ENCODE measurements at places on chromosomes 11 and 22.
A peak's percentile ranks its signal among the peaks of the same experiment; 100 is the strongest.

DNA sequence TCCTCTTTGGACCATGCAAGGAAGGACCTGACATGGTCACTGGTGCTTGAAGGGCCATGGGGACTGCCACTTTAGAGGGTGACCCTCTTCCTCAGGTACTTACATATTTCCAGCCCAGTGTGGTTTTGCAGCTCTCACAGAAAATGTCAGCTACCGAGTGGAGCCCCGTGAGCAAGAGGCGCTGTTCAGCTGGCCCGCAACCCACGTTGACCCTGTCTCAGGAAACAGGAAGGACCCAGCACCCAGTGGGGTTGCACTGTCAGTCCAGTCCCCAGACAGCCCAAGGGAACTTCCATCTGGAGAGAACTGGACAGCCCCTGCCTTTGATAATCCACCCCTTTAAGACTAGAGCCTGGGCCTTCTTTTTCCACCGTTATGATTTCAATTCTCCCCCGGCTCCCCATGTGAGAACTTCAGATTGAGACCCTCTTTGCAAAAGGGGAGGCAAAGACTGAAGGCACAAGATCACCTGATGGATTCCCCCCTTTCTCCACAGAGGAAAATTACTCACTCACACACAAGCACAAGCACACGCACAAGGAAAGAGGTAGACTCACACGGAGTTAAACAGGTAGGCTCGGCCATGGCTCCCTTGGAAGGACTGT is 3.4 kb downstream of the YPEL4 start:
- no peak for DNase-seq

GRCh38 chr11:110186456-110186855 is 93.3 kb downstream of the ZC3H12C start:
- DNase-seq = no peak

DNA sequence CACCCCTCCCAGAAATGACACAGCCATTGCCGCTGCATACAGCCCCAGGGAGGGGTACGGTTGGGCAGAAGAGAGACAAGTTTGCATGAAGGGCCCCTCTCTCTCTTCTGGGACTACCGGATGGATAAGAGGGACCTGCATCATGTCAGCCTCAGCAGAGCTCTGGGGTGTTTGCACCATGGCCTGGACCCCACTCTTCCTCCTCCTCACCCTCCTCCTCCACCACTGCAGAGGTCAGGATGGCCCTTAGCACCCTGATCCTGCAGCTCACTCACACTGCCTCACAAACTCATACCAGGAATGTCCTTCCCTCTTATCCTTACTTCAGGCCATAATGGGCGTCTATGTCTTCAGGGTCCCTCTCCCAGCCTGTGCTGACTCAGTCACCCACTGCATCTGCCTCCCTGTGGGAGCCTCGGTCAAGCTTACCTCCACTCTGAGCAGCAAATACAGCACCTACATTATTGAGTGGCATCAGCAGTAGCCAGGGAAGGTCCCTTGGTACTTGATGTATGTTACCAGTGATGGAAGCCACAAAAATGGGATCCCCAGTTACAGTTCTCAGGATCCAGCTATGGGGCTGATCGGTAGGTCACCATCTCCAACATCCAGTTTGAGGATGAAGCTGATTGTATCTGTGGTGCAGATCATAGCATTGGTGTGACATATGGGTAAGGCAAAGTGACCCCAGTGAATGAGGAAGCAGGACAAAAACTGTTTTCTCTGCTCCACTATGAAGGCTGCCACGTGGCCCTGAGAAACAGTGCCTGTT is 62.2 kb upstream of the VPREB1 start:
- DNase-seq = no peak

- DNase-seq = no peak
Observed at GRCh38 chr11:35463331-35463751, 44.0 kb upstream of the SLC1A2 start.

GRCh38 chr11:43810929-43811596 is 69.6 kb upstream of the ALKBH3 start:
- DNase-seq = no peak

GRCh38 chr11:97794876-97795275 is 1225.9 kb upstream of the CNTN5 start:
- no peak for DNase-seq

- no peak for DNase-seq
Observed at GRCh38 chr22:35085621-35086020, 19.7 kb downstream of the ISX start.

DNA sequence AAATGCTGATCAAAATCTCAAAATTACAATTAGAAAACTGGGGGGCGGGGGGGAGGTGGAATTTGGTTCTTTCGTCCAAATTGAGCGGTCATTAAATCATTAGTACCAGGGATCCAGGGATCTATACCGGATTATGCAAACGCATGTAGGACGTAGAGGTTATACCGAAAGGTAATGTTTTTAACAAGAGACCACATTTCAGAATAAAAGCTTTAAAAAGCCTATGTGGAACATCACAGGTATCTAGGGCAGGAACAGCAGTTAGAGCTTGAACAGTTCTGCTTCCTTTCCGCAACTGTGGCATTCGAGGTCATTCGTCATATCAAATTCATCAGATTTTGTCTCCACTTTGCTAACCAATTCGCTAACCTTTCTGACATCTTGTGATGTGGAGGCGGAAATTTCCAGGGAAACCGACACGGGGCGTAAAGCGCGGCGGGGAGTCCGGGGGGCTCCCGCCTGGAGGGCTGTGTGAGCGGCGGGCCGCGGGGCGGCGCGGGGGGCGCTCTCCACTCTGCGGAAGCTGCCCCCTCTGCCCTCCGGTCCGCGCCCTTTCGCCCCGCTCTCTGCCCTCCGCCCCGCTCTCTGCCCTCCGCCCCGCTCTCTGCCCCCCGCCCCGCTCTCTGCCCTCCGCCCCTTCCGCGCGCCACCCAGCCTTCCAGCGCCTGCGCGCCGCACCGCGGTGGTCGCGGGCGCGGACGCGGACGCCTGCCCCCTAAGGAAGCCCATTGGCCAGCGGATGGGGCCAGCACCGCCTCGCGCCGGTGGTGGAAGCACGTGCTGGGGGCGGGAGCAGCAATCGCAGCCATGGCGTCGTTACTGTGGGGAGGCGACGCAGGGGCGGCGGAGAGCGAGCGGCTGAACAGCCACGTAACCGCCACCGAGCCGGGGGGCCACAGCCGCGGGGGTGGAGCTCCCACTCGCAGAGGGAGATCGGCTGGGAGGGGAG is at the start of gene DDX25:
Gene DDX25 (plus strand): TSS at position 798 of the 949 bp plus-strand sequence. CDS start 10 bp downstream, at position 808.
- peak; percentile 84 for DNase-seq

DNA sequence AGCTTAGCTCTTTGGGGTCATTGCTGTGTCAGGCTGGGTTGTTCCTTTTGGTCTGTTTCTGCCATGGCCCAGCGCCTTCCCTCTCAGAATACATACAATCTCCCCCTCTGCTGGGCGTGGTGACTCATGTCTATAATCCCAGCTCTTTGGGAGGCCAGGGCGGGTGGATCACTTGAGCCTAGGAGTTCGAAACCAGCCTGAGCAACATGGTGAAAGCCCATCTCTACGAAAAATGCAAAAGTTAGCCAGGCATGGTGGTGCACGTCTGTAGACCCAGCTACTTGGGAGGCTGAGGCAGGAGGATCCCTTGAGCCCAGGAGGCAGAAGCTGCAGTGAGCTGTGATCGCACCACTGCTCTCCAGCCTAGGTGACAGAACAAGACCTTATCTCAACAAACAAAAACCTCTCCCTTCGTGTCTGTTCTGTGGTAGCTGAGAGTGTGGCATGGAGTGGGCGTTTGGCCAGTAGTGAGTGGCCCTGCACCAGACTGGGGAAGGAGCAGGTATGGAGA is 46.7 kb upstream of the RAB1B start:
- no peak for DNase-seq

GRCh38 chr11:26420331-26420730 is 88.4 kb downstream of the ANO3 start:
- DNase-seq = no peak

DNA sequence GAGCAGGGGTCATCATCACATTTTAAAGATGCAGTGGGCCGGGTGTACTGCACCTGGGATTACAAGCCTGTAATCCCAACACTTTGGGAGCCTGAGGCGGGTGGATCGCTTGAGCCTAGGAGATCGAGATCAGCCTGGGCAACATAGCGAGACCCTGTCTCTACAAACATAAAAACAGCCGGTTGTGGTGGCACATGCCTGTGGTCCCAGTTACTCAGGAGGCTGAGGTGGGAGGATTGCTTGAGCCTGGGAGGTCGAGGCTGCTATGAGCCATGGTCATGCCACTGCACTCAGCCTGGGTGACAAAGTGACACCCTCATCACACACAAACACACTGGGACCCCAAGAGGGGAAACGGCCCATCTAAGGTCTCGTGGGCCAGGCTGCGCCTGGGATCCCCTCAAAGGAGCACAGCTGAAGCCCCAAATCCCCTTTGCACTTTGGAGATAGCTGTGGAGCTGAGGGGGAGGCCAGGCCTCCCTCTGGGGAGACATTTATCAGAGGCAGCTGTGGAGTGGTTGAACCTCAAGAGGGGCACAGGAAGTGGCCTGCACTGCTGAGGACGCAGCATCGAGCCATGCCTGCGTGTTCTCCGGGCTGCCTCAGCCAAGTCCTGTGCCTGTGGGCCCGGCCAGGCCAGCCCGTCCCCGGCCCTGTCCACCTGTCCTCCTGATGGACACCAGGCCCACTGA is 27.5 kb downstream of the OSBPL5 start:
- no peak for DNase-seq

GRCh38 chr11:121318848-121319834 is 26.6 kb downstream of the SC5D start:
- DNase-seq = no peak

- DNase-seq = no peak
Observed at GRCh38 chr11:86955361-86956120, at the start of gene FZD4. FZD4 (minus strand) TSS chr11:86955395; CDS start chr11:86955085, 310 bp downstream.

- DNase-seq = no peak
Observed at GRCh38 chr11:93728792-93729128, 12.5 kb downstream of the TAF1D start.

DNA sequence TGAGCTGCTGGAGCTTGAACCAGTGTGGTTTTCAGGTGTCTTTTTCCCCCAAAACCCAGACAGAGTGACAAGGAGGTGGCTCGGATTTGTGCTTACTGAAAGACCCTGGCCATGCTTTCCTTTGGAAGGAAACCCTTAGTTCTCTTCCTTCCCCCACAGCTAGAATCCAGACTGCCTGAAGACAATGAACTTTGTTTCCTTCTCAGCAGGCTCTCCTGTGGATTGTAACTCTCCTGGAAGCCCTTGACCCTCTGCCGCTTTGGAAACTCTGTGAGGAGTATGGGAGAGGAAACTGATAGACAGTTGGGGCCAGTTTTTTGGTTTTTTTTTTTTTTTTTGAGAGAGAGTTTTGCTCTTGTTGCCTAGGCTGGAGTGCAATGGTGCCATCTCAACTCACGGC is 62.1 kb upstream of the SESN3 start:
- DNase-seq = no peak

DNA sequence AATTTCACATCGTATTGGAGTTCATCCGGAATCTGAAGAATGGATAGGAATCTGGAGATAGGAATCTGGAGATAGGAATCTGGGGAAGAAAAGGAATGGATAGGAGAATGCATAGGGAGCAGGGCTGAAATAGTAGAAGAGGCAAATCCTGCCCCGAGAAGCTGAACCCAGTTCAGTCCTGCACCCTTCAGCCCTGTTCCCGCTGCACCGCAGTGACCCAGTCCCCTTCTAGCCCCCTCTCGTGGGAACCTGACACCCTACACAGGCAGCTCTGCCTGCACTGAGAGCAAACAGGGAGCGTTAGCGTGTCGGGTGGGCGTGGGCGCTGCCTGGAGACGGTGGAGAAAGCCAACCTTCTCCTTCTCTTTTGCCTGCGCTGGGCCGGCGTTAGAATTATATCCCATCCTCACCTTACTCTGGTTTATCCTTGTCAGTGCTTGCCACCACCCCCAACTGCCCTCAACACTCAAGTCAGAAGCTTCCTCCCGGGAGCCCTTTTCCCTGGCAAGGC is 1.0 kb upstream of the CCKBR start:
- DNase-seq = no peak

GRCh38 chr11:96015906-96016565 is 92.1 kb upstream of the MTMR2 start:
- DNase-seq = no peak

GRCh38 chr11:95145430-95146060 is 55.9 kb downstream of the ENDOD1 start:
- no peak for DNase-seq

DNA sequence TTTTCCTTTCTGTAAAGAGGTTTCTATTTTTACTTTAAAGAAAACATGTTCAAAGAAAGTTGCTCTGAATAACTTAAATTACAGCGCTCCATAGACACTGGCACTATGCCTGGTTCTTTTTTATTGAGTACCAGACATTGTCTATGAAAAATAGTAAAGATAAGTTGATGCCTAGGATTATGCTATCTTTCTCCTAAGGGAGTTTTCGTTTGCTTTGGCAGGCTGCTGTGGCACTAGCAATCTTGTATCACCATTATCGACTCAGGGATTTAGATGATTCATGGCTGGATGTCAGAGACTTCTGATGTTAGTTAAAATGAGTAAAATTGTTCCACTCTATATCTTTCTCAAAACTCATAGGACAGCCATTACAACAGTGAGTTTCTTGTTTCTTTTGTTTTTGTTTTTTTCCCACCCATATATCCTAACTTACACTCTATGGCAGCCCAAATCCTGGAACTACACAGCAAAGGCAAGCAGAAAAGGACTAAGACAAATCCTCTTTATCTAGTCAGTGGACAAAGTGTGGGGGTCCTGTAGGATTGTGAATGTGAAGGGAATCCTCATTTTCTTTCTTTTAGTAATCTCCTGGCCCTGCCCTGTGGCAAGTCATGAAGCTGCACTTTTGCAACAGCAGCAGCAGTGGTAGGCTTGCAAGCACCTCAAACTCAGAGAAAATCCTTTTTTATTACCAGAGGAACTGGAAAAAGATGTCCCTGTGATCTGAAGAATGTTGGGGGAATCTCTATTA is 20.7 kb downstream of the SLN start:
- no peak for DNase-seq

DNA sequence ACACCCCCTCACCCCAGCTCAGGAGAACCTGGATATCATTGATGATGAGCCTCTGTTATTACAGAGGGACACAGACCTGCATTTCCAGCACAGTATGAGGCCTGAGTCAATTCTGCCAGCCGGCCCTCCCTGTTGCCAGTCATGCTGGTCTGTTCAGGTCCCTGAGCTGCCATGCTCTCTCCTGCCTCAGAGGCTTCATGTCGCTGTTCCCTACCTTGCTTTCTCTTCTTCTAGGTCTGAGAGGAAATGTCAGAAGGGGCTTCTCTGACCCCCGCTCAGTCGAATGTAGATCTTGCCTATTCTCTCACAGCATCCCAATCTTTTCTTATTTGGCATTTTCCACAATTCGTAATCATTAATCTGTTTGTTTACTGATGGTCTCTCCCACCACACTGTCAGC is 21.8 kb upstream of the ABCC8 start:
- no peak for DNase-seq

Measured in H1 (cell line).